ENCODE measurements at places on chromosomes 11 and 22.
A peak's percentile ranks its signal among the peaks of the same experiment; 100 is the strongest.

- no peak for DNase-seq
These were observed 19.9 kb upstream of the CTR9 start for GRCh38 chr11:10731064-10731680.

GRCh38 chr22:38230916-38231315 is 29.1 kb downstream of the MAFF start:
- no peak for DNase-seq

- DNase-seq: peak; percentile 49
These were observed 34.1 kb upstream of the WNT7B start for GRCh38 chr22:46010951-46011626.

- DNase-seq: no peak
These were observed 57.2 kb upstream of the FAM181B start for GRCh38 chr11:82790723-82791484.

DNA sequence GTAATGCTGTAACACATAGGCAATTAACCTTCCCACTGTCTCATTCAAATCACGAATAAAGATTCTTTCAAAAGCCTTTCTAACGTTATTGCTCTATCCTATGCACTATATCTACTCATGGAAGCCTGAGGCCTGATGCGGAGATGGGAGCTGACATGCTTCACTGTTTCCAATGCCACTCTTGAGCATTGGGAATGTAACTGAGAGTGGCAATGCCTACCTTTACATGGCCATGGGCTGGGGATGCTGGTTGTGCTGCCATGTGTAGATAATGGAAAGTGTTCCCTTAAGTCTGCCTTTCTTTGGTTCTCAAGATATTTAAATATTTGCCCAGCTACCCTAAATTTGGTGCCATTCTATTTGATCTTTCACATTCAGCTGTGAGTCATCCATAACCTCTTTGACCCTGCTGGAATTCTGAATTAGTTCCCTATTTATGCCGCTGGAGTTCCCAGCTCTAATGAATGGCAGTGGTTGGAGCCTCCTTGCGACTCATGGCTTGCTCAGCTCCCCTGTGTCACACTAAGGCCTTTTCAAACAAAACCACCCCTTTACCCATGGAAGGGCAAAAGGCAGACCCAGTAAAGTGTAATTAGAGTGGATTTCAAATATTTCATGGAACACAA is 21.4 kb upstream of the DKK3 start:
- no peak for DNase-seq

DNA sequence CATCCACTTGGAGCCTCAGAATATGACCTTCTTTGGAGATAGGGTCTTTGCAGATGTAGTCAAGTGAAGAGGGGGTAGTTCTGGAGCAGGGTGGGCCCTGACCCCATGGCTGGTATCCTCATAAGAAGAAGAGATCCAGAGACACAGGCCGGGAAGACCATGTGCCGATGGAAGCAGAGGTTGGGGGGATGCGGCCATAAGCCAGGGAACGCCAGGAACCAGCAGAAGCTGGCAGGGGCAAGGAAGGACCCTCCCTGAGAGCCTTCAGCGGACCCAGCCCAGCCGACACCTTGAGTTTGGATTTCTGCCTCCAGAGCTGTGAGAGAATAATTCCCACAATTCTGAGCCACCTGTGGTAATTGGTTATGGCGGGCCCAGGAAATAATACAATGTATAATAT is 26.1 kb upstream of the SMIM38 start:
- no peak for DNase-seq

DNA sequence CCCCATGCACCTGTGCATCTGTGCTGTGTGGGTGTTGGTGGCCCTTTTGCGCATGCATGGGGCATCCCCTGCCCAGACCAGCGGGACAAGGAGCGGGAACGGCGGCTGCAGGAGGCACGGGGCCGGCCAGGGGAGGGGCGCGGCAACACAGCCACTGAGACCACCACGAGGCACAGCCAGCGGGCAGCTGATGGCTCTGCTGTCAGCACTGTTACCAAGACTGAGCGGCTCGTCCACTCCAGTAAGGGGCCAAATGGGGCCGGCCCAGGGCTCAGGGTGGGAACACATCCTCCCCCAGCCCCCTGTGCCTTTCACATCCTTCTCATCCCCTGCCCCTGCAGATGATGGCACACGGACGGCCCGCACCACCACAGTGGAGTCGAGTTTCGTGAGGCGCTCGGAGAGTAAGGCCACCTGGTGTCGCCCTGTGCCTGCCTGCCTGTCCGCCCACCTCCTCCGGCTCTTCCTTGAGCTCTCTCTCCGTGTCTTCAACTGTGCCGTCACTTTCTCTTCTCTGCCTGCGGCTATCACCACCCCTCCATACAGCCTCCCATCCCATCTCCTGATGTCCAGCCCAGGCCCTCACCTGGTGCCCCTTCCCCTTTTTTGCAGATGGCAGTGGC is 10.6 kb downstream of the SELENOM start:
- peak; percentile 19 for DNase-seq

Measured in frontal cortex (tissue), 4 donors.